T1000 (cell line): ENCODE measurements at places on chromosomes 2 and 18.

DNA sequence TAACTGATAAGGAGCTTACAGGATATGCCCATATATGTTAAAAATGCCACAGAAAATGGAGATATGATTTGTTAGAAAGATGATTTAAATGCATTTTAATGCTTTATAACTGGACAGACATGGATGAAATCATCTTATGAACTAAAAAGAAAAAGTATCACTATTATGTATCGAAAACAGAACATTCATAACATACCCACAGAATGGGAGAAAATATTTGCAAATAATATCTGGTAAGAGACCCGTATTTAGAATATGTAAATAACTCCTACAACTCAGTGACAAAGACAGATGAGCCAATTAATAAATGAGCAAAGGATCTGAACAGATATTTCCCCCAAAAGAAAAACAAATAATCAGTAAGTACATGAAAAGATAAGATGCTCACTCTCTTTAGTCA is 24.3 kb upstream of the MGAT5 start:
- DNase-seq, result no peak

GRCh38 chr2:88549616-88550292 is 77.5 kb downstream of the EIF2AK3 start:
- DNase-seq, result no peak

- no peak for DNase-seq
Observed at GRCh38 chr2:108988796-108989713, at the start of gene EDAR. Gene EDAR, minus strand, starts transcription at chr2:108989220. Its CDS starts 58,206 bp downstream, at chr2:108931014.

DNA sequence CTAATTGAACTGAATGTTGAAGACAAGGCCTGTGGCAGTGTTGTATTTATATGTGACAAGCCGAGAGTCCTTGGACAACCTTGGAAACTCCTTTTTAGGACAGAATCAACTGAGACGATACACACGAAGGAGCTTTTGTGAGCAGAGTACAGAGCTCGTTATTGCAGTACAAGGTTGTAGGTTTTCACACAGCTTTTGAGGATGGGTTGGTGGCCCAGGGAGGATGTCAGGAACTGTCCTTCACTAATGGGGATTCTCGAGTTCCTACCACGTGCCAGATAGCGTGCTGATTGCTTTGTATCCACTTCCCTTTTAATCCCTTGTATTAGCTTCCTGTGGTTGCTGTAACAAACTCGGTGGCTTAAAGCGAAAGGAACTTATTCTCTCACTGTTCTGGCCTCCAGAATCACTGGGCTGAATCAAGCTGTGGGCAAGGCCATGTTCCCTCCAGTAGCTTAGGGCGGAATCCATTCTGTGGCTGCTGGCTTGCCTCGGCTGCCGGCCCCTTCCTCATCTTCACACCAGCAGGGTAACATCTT is 20.2 kb downstream of the INPP4A start:
- DNase-seq, result no peak

DNA sequence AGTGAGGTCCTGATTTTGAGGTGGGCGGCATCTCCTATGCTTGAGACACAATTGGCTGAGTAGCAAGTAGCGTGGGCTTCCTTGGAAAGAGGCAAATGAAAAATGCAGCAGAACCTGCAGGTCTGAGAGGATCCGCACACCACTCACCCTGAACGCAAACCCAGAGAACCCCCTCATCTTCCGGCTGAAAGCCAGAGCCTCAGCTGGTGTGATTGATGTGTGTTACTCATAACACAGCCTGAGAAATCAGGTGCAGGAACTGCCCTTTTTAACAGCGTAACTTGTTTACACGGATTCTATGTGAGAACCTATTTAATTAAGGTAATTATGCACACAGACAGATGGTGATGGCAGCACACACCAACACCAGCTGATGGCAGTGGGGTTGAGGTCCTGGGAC is 123.4 kb downstream of the MRO start:
- DNase-seq, result no peak
